Hepatocyte (in vitro differentiated cells): ENCODE measurements at places on chromosomes 6 and 20.

DNA sequence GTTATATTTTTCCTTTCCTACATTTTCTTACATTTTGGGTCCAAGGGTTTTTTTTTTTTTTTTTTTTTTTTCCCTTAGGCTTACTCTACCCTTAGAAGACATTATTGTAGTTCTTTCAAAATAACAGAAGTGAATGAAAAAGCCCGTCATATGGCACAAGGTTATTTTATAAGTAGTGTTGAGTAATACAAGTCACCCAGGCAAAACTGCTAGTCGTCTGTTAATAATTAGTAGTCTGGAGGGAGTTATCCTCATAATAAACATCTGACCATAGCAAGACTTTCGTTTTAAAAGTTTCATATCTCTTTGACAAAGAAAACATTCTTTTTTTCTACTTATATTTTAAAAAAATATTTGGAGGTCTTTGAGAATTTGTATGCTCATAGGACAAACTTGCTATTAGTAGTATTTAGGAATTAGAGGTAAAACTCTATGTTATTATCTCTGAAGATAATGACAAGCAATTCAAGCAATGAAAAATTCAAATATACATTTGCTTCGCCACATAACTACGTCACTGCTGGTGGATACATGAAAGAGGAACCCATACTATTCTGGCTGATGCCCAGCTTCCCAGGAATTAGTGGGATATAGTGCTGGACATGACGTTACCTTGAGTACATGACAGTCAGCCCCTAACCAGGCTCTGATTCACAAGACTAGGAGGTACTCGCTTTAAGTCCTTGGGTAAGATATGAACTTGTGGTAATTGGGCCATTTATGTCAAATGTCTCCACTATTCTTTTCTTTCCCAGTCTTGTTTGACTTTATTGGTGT is 532.8 kb downstream of the GRIK2 start:
- DNase-seq: no peak

DNA sequence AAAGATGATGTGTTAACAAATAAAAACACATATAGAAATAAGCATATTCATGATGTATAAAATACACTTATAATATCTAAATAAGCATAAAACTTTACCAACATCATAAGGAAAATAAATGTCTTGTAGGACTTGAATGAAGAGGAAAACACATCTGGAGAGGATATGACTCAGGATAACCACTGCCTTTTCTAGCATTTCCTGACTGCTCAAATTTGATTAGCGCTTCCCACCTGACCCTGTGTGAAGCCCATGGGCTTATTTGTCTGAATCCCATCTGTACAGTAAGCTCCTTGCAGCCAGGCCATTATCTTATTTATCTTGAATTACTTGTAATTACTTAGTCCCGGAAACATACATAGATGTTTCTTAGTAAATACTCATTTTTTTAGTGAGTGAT is 608.6 kb downstream of the COL12A1 start:
- DNase-seq: no peak

- no peak for DNase-seq
These were observed 67.9 kb downstream of the STK35 start for GRCh38 chr20:2169456-2170088.

DNA sequence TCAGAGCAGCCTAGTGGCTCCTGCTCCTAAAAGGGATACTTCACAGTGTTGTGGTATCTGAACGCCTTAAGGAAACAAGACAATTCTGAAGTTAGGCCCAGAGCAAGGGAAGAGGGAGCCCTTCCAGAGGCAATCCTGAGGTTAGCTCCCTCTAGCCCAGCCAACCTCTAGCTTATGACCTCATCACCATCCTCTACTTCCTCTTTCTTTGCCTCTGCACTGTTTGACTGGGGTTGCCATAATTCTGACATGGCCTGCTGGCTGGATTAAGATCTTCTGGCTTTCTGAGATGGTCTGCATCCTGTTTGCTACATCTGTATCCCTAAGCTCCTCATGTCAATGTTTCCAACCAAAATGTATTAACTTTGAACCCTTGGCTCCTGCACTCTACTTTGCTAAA is 23.3 kb upstream of the BMP2 start:
- no peak for DNase-seq

GRCh38 chr6:27616328-27617045 is 143.6 kb upstream of the ZNF184 start:
- no peak for DNase-seq

DNA sequence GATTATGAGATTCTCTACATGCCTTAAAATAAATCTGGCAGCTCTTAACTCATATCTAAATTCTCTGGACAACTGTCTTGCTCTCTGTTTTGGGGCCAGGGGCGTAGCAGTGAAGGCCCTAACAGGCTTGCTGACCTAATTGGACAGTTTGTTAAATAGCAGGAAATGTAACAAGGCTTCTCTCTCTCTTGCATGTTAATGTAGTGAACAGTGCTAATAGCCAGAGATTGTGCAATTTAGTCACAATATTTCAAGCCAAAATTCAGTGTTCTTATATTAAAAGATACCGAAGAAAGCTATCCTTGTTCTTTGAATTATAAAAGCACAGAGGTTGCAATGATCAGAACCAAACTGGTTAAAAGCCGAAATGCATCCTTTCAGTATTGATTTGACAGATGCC is 3.0 kb downstream of the PPP1R3D start:
- DNase-seq: no peak

DNA sequence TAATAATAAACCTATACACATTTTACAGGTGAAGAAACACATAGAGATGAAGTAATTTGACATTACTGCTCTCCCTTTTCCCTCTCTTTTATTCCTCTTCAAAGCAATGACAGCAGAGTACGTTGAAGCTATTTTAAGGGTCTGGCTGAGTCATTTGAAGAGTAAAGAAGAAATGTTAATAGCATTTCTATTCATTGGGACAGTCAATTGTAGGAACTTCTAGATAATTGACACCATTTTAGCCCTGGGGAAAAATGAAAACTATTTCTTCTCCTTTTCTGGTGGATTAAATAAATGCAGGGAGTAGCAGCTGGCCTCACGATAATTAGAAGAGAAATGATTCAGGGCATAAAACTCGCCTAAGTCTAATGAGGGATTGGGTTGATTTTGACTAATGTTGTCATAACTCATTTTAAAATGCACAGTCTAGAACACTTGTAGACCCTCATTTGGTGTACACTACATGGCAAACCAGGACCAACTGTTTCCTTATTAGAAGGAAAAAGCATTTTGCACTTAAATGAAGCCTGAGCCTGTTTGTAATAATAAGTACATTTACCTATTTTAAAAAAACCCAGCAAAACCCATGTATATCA is 48.1 kb downstream of the RIPOR2 start:
- no peak for DNase-seq

DNA sequence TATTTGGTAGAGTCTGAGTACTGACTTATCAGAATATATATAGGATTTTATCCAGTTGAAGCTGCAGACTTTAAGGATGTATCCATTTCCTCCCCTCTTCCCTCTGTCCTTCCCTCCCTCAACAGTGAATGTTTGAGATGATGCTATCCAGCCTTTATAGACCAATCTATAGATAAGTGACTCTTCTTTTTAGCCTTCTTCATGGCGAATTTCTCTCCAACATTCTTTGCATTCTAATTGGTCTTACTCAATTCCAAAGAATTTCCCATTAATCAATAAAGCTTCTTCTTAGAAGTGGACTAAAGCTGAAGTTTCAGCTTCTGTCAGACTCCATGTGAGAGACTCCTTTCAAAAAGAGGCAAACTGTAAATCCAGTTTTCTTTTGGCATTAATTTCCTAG is 99.3 kb downstream of the AIG1 start:
- no peak for DNase-seq

DNA sequence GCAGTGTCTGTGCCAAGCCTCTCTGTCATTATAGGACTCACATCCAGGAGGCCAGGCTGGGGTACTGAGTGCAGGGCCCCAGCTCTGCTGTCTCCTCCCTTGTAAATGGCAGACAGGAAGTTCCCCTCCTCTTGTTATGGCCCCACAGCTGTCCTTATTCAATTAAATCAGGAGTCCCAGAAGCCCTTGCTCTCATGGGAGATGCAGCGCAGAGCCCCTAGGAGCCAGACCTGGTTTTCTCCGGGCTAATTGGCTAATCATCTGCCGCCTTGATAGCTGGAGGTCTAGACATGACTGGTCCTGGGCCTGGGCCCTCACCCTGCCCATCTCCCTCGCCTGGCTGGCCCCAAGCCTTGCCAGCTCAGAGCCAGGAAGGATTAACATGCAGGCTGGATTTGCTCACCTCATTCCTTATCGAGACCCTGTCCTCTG is 172.0 kb downstream of the VEGFA start:
- no peak for DNase-seq

DNA sequence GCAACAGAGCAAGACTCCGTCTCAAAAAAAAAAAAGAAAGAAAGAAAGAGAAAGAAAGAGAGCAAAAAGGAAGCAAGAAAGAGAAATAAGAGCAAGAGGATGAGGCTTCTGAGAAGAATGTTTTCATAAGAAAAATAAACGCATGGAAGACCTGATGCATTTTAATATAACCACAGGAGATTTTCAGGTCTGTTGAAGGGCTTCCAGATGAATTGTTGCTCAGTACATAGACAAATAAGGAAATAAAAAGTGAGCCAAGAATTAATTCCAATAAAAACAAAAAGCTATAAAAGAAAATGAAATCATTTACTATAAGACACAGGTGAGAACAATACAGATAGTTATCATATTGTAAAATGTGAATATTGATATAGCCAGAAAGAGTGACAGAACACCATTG is 43.5 kb downstream of the PERP start:
- DNase-seq: no peak

GRCh38 chr6:128135325-128135724 is 234.5 kb upstream of the THEMIS start:
- DNase-seq: no peak

DNA sequence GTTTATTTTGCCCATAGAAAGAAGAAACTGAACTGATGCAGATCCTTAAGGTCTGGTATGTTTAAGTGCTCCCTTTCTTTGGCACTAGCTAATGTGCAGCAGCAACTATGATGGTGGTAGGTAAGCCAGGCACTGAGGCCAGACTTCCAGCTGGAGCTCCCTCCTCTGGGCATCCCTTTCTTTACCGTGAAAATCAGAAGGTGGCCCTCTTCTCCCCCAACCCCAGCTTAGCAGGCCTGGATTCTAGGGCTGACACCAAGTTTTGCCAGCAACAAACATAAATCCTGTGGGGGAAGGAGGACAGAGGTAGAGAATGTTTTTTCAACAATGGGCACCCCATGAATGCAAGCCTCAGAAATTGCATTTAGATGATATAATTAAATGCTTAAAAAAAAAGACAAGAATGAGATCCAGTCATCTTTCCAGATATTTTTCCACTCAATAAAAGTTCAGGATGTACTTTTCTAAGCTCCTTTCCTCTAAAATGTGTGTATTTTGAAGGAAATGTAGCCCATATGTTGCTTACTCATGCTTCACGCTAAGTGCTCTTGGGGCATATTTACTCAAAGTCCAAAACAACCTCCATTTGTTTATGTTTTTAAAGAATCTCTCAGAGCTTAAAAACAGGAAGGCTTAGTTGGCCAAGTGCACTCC is 123.9 kb upstream of the NXT1 start:
- no peak for DNase-seq

- DNase-seq: no peak
These were observed 5.6 kb downstream of the CST3 start for GRCh38 chr20:23631981-23632710.

DNA sequence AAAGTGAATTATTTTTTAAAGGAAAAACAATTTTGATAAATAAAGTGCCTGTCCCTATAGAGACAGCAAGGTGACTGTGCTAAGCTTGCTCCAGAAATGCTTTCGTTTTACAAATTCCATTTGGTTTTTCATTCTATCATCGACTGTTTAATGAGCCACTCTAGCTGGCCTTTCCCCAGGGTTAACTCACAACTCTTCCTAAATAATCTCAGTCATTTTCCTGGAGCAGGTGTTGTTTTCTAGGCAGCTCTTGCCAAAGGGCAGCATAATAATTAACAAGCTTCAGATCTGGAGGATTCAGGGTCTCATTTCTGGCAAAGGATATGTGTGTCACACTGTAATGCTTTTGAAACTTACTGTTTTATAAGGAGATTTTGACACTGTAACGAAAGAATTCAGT is 184.2 kb downstream of the KHDC1L start:
- no peak for DNase-seq

DNA sequence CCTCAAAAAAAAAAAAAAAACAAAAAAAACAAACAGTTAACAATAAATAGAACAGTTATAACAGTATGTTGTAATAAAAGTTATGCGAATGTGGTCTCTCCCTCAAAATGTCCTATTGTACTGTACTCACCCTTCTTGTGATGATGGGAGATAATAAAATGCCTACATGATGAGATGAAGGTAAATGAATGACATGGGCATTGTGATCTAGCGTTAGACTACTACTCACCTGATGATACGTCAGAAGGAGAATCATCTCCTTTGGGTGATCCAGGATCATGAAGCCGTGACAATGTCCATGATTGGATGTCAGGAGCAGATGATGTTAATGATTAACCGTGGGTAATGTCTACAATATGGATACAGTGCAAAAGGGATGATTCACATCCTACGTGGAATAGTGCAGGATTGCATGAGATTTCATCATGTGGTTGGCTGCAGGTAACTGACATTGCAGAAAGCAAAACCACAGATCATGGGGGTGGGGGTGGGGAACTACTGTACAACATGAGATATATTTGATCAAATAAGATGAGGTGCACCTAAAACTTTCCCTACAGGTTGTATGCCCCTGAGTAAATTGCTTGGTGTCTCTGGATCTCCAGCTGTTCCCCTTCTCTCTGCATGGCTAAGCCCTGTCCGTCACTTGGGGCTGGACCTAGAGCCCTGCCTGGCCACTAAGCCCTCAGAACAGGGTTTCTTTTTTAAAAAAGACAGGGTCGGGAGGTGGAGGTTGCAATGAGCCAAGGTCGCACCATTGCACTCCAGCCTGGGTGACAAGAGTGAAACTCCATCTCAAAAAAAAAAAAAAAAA is 6.2 kb upstream of the RBCK1 start:
- DNase-seq: peak; percentile 87

GRCh38 chr6:134357022-134357487 is 39.1 kb upstream of the SGK1 start:
- no peak for DNase-seq

DNA sequence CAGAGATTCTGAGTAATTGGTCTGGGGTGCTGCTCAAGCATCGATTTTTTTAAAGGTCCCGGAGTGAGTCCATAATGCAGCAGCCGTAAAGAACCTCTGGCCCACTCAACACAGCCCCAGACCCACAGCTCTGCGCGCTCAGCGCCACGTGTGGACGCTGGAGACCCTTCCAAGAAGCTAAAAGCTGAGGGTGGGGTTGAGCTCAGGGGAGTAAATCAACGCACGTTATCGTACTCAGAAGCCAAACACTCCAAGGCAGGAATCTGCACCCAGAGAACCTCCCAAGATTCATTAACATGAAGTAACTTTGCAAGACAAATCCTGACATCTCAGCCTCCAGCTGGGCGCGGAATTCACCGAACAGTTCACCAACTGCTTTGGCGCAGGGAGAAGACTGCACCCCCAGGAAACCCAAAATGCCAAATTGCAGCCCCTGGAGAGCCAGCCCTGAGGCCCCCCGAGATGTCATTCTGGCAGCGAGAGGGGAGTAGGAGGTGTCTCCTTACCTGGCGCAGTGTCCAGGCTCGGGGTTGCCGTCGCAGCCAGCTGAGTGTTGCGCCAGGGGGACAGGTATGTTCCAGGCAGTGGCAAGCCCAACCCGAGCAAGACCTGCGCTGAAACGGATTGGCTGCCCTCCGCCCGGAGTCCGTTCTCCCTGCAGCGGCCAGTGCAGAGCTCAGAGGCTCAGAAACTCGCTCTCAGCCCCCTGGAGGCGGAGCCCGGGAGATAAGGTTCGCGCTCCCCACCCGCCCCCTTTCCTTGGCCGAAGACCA is at the start of gene COL21A1:
Gene COL21A1, minus strand, starts transcription at position 700 of the 773 bp plus-strand sequence. CDS start 64,962 bp downstream, outside the sequence.
- peak; percentile 69 for DNase-seq
